Stomach (tissue), 19 donors: ENCODE measurements at places on chromosomes 2 and 18. TPM values are rescaled to one million over a fixed set of nuclear protein-coding genes. Genes with fewer than 3 reads are reported as not detected.

The RTTN gene
- total RNA-seq, result 14.0 TPM

The C1QL2 gene
- total RNA-seq, result not detected

The AMER3 gene
- not detected for total RNA-seq

DNA sequence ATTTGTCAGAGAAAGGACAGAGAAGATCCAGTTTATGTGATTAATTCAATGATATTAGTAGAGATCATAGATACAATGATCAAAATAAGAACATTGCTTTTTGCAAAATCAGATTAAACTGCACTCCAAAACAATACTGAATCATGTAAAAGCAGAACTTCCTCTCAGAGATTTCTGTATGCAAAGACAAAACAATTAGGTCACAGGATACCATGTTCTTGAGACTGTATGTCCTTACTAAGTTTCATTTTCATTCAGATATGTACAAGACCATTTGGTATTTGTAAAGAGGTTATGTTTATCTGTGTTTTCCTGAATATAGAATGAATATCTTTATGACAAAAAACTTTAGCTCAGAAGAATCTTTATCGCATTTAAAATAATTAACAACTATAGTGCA, 161.8 kb downstream of the DLGAP1 start:
- no peak for DNase-seq
- no peak overlapping the region for H3K4me3 ChIP-seq
- no peaks in the 10 kb centered on the region for H3K4me1 ChIP-seq
- H3K27ac ChIP-seq, result no peak overlapping the region

DNA sequence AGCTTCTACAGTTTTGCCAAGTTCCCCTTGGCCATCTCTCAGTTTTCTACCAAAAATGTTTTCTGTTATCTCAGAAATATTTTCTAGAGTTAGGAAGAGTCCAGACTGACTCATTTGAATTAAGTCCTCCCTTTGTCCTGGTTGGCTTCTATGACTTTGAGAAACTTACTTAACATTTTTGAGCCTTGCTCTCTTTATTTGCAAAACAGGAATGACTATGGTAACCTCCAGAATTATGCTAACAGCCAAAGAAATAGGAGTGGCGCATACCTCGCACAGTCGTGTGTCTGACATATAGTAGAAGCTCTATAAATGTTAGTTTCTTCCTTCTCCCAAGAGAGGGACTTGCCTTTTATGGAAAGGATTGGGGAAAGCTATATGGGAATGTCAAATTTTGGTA, 841.1 kb downstream of the TSN start:
- no peak overlapping the region for H3K4me3 ChIP-seq
- H3K27me3 ChIP-seq, result no peaks in the 10 kb centered on the region
- H3K36me3 ChIP-seq, result no peaks in the 10 kb centered on the region
- H3K27ac ChIP-seq, result no peak overlapping the region

The DNAJC5G gene
- not detected for total RNA-seq

The COL4A4 gene
- total RNA-seq, result not detected

DNA sequence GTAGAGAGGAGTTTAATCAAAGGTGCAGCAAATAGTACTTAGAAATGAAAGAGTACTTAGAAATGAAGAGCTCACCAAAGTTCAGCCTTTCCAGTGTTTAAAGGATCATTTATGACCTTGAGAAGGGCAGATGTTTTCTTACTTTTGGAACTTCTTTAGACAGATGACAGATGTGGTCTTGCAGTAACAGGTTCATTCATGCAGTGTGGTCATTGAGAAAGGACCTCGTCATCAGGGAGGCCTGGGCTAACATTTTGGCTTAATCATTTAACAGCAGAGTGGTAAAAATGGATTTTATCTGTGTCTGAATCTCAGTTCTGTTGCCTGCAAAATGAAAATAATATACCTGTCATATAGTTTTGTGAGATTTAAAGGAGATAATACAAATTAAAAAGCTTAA, 75.1 kb upstream of the NT5C1B start:
- no peaks in the 10 kb centered on the region for H3K4me1 ChIP-seq
- no peak for DNase-seq
- no peaks in the 10 kb centered on the region for H3K27me3 ChIP-seq
- no peaks in the 10 kb centered on the region for H3K36me3 ChIP-seq
- H3K4me3 ChIP-seq, result no peak overlapping the region

GRCh38 chr18:62637403-62637802, 77.9 kb upstream of the PHLPP1 start:
- no peaks in the 10 kb centered on the region for H3K27me3 ChIP-seq
- DNase-seq, result no peak
- H3K4me1 ChIP-seq, result no peaks in the 10 kb centered on the region
- H3K4me3 ChIP-seq, result no peak overlapping the region
- no peak overlapping the region for H3K27ac ChIP-seq
- H3K36me3 ChIP-seq, result no peaks in the 10 kb centered on the region

The BIRC6 gene
- 74.1 TPM for total RNA-seq

The SPHKAP gene
- not detected for total RNA-seq

GRCh38 chr2:127179766-127180165, 40.3 kb downstream of the CYP27C1 start:
- no peak for DNase-seq
- H3K27me3 ChIP-seq, result no peaks in the 10 kb centered on the region
- H3K27ac ChIP-seq, result no peak overlapping the region
- H3K4me1 ChIP-seq, result peaks cover 26% of the 10 kb centered on the region

- H3K27me3 ChIP-seq, result no peaks in the 10 kb centered on the region
- H3K27ac ChIP-seq, result no peak overlapping the region
- DNase-seq, result no peak
- H3K4me1 ChIP-seq, result peaks cover 22% of the 10 kb centered on the region
- H3K36me3 ChIP-seq, result no peaks in the 10 kb centered on the region
- H3K4me3 ChIP-seq, result no peak overlapping the region
These were observed 220.8 kb downstream of the GULP1 start for GRCh38 chr2:188512456-188512855.

- no peak overlapping the region for H3K27ac ChIP-seq
- no peak overlapping the region for H3K4me3 ChIP-seq
- H3K27me3 ChIP-seq, result no peaks in the 10 kb centered on the region
- DNase-seq, result no peak
These were observed 311.1 kb downstream of the NRXN1 start for GRCh38 chr2:50720697-50721315.
